Thymus (tissue), 14 donors: ENCODE measurements at places on chromosomes 16 and 17. TPM values are rescaled to one million over a fixed set of nuclear protein-coding genes. Genes with fewer than 3 reads are reported as not detected.

GRN gene
- polyA plus RNA-seq, result 93.0 TPM

MYO15B gene
- polyA plus RNA-seq, result 448 TPM

PRR35 gene
- polyA plus RNA-seq, result 0.09 TPM

CDH11 gene
- polyA plus RNA-seq, result 3.7 TPM

CCL16 gene
- polyA plus RNA-seq, result 0.46 TPM

GAS2L2 gene
- polyA plus RNA-seq, result 0.21 TPM

PRR11 gene
- 3.2 TPM for polyA plus RNA-seq

UQCRC2 gene
- 146 TPM for polyA plus RNA-seq

TEKT5 gene
- 0.71 TPM for polyA plus RNA-seq

DNA sequence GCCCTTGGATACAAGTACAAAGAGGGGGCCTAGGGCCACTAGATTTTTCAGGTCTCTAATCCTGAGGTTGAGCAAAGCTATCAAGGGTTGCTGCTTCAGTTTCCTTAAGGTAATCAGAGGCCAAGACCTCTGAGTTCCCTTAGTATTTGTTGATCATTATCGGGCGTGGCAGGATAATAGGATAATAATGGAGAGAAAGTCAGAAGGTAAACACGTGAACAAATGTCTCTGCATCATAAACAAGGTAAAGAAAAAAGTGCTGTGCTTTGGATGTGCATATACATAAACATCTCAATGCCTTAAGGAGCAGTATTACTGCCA lies 41.5 kb upstream of the YPEL2 start:
- DNase-seq, result no peak

- DNase-seq, result no peak
These were observed 5.7 kb downstream of the FN3K start for GRCh38 chr17:82740906-82741759.

- no peak for DNase-seq
These were observed 411.7 kb downstream of the HS3ST3B1 start for GRCh38 chr17:14712611-14713021.

DNA sequence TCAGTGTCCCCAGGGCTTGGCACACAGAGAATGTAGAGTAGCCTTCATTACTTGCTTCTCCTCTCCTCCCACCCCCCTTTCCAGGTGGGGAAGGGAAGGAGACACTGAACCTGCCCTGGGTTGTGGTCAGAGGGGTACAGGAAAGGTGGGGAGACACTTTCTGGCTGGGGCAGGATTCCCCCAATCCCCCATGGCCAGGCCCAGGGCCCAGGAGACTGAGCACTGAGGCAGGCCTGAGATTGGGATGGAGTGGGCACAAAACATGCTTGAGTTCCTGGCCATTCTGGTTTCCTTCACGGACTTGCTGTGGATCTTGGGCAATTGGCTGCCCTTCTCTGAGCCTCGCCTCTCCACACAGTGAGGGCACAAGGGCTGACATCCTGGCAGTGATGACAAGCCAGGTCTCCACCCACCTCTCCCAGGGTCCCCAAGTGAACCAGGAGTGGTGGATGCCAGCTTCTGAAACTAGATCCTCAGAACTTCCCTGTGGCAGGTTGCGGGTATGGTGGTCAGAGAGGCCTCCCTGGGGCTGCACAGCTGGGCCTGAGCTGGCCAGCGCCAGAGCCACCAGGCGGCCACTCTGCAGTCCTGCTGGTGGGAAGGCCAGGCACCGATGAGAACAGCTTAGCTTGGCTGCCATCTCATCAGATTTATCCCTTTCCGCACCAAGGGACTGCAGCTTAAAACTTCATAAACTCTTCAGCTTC lies 9.3 kb downstream of the ZNF629 start:
- no peak for DNase-seq

GRCh38 chr16:64133366-64133765 lies 988.5 kb downstream of the CDH11 start:
- DNase-seq, result no peak

DNA sequence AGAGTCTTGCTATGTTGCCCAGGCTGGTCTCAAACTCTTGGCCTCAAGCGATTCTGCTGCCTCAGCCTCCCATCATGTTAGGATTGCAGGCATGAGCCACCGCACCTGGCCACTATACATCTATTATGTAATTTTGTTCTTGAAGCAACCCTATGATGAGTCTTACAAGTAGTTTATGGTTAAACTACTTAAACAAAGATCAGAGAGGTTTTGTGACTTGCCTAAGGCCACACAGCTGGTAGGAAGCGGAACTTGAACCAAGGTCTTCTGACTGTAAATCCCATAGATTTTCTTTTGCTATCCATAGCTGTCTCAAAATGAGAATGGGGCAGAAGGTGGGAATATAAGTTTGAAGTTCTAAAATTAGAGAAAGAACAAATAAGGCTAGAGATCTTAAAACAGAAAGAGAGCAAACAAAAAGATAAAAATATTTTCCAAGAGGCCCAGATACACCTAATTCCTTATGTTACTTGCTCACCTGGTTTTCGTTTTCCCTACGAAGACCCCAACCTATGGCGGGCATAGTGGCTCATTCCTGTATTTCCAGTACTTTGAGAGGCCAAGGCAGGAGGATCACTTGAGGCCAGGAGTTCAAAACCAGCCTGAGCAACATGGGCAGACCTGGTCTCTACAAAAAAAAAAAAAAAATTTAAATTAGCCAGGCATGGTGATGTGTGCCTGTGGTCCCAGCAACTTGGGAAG lies 32.4 kb downstream of the VWA3A start:
- DNase-seq, result no peak

DNA sequence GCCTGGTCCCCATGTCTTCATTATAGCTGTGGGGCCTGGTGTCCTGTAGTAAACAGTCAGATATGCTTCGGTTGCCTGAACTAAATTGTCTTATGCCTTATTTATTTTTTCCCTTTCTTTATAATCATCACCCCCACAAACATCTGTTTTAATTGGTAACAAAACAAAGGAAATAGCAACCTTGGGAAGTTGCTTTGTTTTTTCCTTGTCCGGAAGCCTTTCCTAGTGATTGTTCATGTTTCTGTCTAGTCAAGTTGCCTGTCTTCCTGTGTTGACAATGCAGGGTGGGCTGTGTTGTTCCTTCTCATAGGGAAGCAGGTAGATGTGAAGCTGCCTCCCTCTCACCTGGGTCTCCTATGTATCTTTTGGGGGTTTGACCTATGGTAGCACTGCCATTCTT lies 16.7 kb downstream of the PGS1 start:
- no peak for DNase-seq

- DNase-seq, result peak; percentile 36
These were observed 22.2 kb upstream of the LCMT1 start for GRCh38 chr16:25089351-25089750.

DNA sequence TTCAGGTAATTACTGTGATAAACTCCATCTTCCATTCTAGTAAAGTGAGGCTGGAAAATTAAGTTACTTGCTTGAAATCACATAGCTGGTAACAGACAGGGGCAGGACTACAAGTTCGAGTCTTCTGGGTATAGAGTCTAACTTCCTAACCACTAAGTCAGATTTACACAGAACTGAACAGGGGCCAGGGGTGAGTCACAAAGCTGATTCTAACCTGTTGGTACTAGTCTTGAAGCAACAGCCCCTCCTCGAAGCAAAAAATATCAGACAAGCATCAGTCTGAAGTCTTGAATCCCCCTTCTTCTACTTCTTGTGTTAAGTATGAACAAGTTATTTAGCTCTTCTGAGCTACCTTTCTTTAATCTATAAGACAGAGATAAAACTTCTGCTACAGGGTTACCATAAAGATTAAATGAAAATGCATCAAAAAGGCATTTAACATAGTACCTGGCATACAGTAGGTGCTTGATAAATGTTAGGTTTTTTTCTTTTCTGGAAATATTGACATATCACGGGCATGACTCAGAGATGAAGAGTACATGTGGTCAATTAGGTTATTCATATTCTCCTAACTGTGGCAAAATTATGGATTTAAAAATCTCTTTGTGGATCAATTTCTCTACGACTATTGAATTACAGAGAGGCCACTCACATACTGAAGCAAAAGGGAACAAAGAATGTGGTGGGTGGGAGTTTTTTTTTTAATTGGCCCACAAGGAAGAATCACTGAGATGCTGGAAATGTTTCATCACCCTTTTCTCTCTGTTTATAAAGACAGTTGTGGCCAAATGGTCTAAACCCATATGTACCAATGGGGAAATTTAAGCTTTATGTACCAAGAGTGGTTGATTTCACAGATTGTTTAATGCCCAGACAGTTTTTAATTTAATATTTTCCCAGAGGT lies 266.9 kb upstream of the DYNLRB2 start:
- DNase-seq, result no peak

DNA sequence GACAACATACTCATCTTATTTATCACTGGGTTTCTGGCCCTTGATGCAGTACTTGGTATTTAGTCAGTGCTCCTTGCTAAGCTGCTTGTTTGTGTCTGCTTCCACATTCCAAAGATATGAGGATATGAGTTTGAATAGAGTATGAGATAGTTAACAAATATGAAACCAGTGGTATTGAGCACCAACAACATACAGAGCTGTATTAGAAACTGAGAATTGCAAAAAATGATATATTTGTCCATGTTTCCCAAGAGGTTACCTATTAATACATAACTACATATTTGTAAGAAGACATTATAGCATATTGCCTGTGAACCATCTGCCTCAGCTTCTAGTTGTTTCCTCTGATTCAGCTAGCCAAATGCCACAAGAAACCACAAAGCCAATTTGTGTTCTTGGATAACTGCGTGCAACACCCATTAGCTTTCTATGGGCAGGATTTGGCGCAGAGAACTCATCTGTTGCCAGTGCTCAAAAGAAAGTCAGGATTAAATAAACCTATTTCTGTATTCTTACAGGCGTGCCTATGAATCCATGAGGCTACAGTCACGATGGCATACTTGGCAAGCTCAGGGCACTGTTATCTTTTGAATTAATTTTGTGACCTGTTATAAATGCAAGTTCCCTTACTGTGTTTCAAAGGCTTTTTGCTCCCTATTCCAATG lies 194.4 kb downstream of the MAP2K6 start:
- no peak for DNase-seq

DNA sequence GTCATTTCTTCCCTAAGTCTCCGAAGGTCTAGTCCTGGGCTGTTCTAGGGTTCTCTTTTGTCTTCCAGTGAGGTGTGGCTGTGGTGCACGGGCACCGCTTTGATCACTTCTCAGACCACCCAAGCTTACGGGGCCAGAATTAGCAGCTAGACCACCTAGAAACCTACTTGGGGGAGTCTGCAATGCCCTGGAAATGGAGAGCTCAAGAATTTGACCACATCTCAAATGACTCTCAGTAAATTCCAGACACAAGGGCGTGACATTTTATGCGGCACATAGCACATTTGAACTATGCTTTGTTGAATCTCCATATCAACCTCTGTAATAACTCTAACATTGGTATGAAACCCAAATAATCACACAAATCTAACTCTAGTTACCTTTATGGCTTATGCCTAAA lies 24.9 kb downstream of the TRIM16 start:
- DNase-seq, result no peak

GRCh38 chr17:3796110-3796821 lies 4.7 kb downstream of the ITGAE start:
- DNase-seq, result peak; percentile 82

GRCh38 chr17:74959826-74960515 lies 12.6 kb downstream of the HID1 start:
- DNase-seq, result no peak

- no peak for DNase-seq
These were observed at the start of gene IGFALS for GRCh38 chr16:1793578-1794220. IGFALS (minus strand) TSS chr16:1793705; CDS start chr16:1793652, 53 bp downstream.

GRCh38 chr16:67246081-67246755 lies 1.1 kb downstream of the FHOD1 start:
- DNase-seq, result no peak

DNA sequence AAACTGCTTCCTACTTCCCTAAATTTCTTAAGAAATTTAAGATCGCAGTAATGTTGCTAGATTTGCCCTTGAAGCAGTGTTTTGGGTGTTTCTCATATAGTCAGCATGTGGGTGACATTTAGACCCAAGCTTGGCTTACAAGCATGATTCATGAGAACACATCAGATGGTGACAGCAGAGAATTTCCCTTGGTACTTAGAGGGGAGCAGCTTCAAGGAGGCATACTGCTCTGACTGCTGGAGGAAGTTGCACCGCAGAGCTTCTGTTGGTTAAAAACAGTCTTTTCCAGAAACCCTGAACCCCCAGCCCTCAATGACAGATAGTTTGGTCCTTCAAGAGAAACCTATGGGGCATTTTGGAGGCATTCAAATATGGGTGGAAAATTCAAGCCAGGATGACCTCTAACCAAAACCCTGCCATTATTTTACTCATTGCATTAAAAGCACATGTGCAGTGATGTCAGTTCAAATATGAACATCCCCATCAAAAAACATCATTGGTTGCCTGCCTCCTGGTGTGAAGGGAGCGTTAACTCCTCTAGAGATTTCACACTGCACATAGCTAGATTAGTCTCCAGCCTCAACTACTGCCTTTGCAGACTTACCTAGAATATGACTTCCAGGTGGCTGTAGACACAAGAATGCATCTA lies 201.5 kb upstream of the CACNG5 start:
- peak; percentile 47 for DNase-seq

GRCh38 chr16:48616571-48616970 lies 6.6 kb upstream of the N4BP1 start:
- DNase-seq, result no peak

- no peak for DNase-seq
These were observed 520.6 kb upstream of the SOX9 start for GRCh38 chr17:71600137-71600789.

DNA sequence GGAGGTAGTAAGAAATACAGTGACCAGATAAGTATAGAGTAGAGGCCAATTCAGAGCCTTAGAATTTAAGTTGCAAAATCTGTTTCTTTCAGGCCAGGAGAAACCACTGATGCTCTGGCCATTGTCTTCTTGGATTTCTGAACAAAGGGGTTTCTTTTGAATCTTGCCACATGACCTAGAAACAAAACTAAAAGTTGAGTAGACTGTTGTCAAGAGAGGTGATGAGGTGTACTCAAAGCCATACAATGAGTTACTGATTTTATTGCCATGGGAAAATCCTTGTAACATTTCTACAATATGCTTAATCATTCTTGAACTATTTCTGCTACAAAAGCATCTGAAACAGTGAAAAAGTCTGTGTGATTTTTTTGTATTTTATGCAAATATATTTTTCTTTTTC lies 881.3 kb downstream of the CDH11 start:
- no peak for DNase-seq

DNA sequence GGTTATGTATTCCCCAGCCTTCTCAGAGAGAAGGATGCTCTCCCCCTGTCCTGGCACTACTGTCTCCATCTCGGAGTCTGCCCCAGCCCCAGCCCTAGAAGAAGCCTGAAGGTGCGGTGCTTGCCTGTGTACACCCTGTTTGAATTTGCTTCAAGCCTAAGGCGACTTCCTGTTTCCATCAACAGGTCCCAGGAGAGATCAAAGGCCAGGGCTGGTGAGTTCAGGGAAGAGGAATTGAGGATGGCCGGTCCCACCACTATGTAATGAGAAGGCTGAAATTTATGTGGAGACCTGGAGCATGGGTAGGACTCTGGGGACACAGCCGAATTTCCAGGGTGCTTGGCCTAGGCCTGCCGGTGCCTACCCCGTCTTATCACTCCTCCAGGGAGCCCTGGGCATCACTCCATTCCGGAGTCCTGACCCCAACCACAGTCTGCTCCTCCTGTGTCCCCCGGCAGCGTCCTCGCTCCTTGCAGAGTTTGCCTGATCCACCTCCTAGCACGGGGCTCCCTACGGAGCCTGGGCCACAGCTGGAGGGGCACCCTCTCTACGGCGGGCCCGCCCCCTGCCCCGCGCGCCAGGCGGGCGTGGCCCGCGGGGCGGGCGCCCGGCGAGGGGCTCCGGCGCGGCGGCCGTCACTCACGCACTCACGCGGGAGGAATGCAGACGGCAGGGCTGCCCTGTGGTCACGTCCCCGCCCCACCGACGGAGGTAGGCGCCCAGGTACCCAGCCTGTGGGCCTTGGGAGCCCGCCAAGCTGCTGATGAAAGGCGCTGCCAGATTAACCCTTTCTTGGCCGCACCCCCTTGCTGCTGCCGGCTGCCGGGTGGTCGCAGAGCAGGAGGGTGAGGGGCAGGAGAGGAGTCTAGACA lies 53.8 kb upstream of the TAC4 start:
- no peak for DNase-seq
